ENCODE measurements at places on chromosomes 5 and 9.

GRCh38 chr5:94711785-94712184 lies 93.3 kb downstream of the SLF1 start:
- DNase-seq: no peak

- DNase-seq: no peak
Measured at GRCh38 chr9:74949859-74950855, 2.6 kb downstream of the C9orf40 start.

GRCh38 chr5:93622240-93622885 lies 39.3 kb downstream of the NR2F1 start:
- DNase-seq: peak; percentile 14

DNA sequence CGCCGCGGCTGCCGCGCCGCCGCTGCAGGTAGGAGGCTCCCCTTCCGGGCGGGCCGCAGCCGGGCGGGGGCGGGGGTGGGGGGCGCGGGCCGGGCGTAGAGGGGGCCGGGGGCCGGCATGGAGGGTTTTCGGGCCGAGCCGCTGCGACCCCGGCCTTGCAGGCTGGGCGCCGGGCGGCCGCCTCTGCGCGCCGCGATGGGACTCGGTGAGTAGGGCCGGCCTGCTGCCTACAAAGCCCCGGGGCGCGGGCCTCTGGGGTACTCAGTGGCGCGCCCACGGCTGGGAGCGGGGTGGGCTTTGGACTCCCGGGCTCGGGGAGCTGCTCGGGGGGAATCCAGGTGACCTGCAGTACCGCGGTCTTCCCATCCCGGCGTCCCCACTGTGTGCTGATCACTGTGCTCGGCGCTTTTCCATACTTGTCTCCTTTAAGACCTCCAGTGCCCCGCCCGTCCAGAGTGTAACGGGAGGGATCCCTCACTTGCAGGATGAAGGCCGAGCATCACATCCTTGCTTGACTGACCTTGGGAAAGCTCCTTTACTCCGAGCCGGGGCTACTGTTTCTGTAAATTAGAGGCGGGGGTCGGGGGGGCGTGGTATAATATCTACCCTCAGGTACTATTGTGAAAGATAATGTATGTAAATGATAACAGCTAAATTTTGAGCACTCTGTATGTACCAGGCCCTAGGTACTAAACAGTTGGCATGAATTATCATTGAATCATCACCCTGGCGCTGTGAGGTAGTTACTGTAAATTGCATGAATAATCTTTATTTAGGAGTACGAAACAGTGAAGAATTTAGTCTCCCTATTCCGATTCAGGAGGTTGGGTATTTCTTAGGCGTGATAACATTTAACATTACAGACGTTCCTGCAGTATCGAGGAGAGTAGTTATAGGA lies 672 bp downstream of the MSANTD3 start:
- DNase-seq: peak; percentile 41

GRCh38 chr9:96495341-96495740 lies 45.4 kb downstream of the HABP4 start:
- DNase-seq: no peak

Data from inflammatory macrophage treated with lipopolysaccharide for 4 hours (primary cell).